Neural progenitor cell (in vitro differentiated cells): ENCODE measurements at places on chromosomes 5 and 9.

GRCh38 chr5:92019376-92019990, 636.4 kb upstream of the ARRDC3 start:
- no peak for DNase-seq

GRCh38 chr9:121071370-121071755, 3.4 kb upstream of the CNTRL start:
- no peak for DNase-seq

GRCh38 chr9:134735441-134736175, 94.0 kb downstream of the COL5A1 start:
- DNase-seq, result peak; percentile 45

GRCh38 chr5:143206196-143207053, 197.1 kb downstream of the NR3C1 start:
- no peak for DNase-seq

DNA sequence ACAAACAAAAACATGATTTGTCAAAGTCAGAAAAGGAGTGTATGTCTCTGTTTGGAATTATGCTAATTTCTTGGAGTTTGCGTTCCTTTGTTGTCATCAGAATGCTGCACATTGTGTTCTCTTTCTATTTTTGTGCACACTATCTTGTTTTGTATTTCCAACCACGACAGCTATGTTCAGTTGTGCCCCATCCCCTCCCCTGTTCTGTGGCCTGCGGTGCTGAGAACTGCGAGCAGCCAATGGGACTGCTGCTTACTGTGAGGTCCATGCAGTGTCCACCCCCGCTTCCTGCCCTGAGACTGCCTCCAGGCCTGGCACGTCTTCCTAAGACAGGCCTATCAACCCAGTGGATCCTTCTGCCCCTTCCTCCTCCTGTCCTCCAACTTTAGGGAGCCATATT, 76.8 kb downstream of the PALM2AKAP2 start:
- DNase-seq, result peak; percentile 9

DNA sequence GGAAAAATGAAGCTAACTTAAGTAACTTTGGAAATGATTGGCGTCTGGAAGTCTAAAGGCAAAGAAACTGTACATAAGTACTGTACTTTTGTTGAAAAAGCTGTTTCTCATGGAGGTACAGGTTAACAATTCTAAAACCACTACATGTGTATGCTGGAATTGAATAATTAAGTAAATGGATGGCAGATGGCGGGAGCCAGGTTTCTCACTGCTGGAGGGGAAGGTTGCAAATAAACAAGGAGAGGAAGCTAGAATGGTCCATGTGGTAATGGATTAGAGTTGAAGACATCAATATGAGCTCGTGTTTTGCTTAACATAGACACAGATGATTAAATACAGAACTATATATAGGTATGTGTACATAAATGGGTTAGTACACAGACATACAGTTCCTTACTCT, 43.2 kb upstream of the ASTN2 start:
- no peak for DNase-seq

- no peak for DNase-seq
Measured at GRCh38 chr5:119071561-119071995, 691 bp downstream of the DMXL1 start.

- DNase-seq, result no peak
Measured at GRCh38 chr9:114385397-114386181, 2.2 kb downstream of the AKNA start.

GRCh38 chr5:61667525-61668218, 335.6 kb downstream of the ZSWIM6 start:
- DNase-seq, result no peak

DNA sequence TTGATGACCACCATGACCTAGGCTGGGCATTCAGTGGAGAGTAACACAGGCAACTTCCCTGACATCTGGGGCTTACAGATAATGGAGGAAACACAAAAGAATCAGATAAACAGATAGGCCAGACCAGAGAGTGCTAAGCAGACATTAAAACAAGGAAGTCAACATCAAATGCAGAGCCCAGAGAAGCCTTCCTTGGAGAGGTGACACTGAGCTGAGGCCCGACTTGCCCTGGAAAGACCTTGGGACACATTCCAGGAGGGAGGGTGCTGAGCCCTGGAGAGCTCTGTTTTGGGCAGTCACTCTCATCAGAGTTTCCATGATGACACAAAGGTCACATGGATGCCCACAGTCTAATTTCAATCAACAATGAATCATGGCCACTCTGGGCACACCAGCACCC, 31.9 kb upstream of the C5orf58 start:
- DNase-seq, result no peak

- no peak for DNase-seq
Measured at GRCh38 chr9:92293075-92293354, 482 bp downstream of the IARS1 start.

DNA sequence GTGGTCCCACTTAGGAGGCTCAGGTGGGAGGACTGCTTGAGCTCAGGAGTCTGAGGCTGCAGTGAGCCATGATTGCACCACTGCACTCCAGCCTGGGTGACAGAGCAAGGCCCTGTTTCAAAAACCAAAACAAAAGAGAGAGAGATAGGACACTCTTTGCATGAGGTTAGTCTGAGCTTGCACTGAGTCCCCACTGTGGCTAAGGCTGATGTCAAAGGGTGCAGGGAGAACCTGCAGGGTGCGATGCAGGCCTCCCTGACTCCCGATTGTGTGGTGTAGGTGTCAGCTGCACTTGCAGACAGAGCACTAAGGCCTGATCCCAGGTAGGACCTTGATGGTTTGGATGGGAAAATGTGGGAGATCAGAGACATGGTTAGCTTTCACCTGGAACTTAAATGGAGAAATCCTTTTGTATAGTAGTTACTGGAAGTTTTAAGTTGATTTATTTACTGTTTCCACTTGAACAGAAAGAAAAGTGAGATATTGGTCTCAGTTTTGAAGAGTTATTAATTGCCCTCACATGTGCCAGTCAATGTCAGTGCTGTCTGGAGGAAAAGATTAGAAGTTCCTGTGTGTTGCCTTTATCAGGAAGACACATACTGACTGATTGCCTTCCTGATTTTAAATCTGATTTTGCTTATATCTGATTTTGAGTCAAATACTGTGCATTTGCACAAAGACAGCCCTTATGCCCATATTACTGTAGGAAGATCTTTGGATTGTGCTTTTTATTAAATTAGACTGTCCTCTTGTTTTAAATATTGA, 260.0 kb downstream of the MAST4 start:
- DNase-seq, result no peak

GRCh38 chr9:87494970-87495471, 2.6 kb upstream of the DAPK1 start:
- DNase-seq, result no peak

DNA sequence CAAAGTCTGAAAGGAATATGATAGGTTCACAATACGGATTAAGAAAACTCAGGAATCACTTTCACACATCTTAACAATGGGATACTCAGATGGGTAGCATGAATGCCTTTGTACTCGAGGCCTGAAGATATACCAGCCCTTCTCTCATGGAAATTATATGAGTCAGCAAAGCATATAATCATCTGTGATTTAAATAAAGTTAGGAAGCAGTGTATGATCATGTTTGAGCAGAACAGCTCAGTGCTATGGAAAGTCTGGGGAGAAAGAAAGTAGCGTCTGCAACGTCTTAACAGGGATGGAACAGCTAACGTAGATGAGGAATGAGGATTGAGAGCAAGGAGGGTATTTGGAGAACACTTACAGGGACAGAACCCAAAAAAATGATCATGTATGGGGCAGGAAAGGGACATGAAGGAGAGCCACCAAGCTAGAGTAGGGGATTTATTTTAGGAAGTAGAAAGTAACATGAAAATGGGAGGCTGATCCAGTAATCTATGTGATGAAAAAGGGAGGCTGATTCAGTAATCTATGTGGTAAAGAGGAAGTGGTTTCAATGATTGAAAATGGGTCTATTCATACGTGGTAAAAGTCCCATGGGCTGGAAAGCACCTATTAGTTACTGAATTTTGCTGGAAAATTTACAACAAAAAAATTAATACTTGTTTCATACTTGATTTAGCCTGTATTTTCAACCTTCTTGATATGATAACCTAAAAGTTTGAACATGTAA, 85.9 kb downstream of the GNA14 start:
- no peak for DNase-seq

- no peak for DNase-seq
Measured at GRCh38 chr5:1383344-1383743, 38.4 kb upstream of the CLPTM1L start.

- no peak for DNase-seq
Measured at GRCh38 chr9:116992865-116993264, 305.8 kb downstream of the TRIM32 start.

DNA sequence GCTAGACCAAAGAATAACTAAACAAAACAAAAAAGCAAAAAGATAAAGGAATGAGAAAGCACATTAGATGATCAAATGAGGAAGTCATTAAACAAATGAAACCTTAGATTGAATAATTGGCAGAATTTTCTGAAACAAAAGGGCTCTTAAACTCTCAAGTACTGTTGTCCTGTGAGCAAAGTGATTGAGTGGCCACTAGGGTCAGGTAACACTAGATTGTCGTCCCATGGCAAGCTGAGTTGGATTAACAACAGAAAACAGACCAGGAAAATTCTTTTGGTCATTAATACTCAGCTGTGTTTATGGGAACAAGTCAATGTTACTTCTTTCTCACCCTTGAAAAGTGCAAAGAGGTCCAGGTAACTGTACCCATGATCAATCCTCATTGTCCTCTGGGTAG, 81.6 kb upstream of the MRPS30 start:
- DNase-seq, result peak; percentile 6

DNA sequence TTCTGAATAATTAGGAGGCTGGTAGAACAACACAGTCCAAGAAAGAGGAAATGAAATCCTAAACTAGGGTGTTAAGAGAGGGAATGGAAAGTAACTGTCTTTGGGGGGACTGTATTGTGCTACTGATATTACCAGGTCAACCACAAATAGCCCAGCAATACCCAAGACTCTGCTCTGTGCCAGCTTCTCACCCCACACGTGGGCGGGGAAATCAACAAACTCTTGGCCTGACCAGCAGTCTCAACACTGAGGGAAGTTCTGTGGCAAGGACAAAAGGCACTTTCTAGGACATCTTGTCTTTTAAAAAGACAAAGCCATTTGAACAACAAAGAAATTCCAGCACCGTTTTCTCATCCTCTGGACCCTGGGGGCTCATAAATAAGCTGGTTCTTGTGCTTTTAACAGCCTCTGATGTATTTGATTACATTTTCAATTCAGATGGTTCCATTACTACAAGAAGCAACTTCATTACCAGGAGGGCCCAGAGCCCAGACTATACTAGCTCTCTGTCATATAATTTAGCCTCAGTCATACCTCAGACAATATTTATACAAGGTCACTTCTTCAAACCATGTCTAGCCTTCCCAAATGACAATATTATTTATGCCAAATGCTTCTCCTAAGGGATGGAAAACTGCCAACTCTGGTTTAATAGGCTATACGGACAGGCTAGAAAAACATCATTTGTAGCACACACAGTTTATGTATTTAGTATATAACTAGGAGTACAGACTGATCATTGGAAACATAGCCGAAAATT, 297.8 kb downstream of the CWC27 start:
- DNase-seq, result peak; percentile 24

DNA sequence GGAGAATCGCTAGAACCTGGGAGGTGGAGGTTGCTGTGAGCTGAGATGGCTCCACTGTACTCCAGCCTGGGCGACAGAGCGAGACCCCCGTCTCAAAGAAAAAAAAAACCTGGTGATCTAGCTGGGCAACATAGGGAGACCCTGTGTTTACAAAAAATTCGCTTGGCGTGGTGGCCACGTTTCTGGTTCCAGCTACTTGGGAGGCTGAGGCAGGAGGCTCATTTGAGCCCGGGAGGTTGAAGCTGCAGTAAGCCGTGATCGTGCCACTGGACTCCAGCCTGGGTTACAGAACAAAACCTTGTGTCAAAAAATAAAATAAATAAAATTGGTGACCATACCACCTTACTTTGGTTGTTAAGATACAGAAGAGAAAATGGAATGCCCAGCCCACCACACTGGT, 1.8 kb upstream of the HNRNPAB start:
- no peak for DNase-seq

DNA sequence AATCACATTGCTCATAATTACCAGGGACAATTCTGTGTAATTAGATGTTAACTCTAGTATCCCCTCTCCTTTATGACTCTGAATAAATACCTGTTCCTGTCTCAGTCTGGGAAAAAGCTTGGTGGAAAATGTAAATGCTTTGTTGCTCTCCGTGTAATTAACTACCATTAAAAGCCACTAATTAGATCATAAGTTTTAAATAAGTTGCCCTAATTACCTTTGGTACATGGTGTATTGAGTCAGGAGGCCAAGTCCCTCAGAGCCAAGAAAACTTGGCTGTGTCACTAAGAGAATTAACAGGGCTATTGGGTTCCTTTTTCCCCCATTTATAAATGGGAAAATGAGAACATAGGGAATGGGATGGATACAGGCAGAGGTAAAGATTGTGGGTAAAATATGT, 617.6 kb downstream of the TLR4 start:
- no peak for DNase-seq

- DNase-seq, result no peak
Measured at GRCh38 chr9:26172301-26172700, 494.1 kb upstream of the TUSC1 start.

- no peak for DNase-seq
Measured at GRCh38 chr5:18534119-18534518, 899.9 kb downstream of the TAF11L14 start.

DNA sequence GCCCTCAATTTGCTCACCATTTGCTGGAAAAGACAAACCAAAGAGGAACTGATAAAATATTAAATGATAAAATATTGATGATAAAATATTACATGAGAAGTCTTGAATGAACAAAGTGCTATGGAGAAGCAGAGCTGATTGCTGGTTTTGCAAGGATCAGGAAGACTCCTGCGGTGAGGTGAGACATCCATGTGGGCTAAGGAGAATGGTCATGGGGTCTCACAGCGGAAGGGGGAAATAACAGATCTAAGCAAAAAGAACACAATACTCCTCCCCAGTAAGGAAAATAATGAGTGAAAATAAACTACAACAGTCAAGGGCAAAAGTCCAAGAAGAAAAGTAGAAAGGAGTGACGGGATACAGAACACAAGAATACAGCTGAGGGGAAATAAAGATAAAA, 146.8 kb downstream of the LURAP1L start:
- no peak for DNase-seq

GRCh38 chr5:103441523-103441922, 121.1 kb downstream of the NUDT12 start:
- DNase-seq, result peak; percentile 45

- DNase-seq, result peak; percentile 85
Measured at GRCh38 chr9:95167998-95168397, 149.5 kb downstream of the FANCC start.

DNA sequence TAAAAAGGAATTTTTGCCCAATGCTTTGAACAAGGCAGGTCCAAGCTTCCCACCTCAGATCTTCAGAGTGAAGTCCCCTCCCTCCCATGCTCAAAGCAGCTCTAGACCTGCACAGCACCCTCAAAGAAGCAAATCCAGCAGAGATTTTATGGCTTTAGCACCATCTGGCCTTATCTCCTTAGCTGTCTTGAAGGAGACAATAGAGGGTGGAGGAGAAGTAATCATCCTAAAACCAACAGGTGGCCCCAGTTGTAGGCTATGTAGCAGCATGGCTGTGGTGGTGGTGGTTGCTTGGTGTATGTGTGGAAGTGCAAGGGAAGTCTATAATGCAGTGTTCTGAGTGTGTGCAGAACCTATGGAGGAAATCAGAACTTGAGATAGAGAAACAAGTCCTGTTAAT, 140.1 kb downstream of the GRIA1 start:
- DNase-seq, result no peak
